ENCODE measurements at places on chromosomes 2 and 18. TPM values are rescaled to one million over a fixed set of nuclear protein-coding genes. Genes with fewer than 3 reads are reported as not detected.

- no peak for DNase-seq
These were observed 57.5 kb downstream of the DTNA start for GRCh38 chr18:34767601-34768027.

DNA sequence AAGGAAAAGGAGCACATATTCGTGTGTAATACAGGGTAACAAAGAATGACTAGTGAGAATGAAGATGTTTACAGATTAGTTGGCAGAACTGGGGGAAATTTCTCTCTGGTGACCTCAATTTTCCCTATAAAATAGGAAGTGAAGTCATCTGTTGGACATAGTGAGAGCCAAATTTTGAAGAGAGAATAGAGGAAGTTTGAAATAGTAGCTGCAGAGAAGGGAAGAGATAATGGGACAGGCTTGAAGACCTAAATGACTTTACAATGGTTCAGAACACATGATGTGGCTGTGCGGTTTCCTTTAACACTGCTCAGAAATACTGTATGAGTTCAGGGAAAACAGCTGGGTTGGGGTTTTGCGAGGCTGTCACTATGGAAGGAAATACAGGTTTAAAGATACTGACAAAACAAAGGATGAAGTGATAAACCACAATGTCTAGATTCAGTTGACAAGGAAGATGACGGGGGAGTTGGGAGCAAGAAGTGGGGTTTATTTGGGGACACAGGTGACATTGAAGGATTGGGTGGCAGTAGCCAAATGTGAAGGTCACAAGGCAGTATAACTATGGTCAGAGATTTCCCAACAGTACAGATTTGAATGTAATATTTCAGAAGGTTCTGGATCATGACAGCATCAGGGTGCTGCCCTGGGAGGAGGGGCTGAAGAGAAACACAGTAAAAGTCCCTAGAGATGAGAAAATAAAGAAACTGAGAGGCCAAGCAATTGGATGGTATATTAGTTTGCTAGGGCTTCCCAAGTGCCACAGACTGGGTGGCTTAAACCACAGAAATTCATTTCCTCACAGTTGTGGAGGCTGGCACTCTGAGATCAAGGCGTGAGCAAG is 82.6 kb upstream of the TANK start:
- no peak for DNase-seq

GRCh38 chr2:54979321-54980044 is 70.8 kb downstream of the RTN4 start:
- no peak for DNase-seq

DNA sequence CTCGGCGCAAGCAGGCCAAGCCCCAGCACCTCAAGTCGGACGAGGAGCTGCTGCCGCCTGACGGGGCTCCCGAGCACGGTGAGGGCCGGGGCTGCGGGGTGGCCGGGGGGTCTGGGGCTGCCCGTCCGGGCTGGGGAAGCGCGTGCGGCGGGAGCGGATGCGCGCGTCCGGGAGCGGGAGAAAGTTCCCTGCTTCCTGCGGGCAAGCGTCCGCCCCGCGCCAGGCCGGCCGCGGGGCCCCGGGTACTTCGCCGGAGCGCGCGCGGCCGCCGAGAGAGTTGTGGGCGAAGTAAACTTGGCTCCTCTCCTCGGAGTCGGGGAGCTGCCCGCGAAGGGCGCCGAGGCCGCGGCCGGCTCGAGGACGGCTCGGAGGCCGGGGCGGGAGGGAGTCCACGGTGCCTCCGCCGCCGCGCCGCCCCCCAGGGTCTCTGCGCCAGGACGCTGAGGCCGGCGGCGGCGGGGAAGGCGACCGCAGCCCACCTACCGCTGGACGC is 707 bp downstream of the SALL3 start:
- no peak for DNase-seq

DNA sequence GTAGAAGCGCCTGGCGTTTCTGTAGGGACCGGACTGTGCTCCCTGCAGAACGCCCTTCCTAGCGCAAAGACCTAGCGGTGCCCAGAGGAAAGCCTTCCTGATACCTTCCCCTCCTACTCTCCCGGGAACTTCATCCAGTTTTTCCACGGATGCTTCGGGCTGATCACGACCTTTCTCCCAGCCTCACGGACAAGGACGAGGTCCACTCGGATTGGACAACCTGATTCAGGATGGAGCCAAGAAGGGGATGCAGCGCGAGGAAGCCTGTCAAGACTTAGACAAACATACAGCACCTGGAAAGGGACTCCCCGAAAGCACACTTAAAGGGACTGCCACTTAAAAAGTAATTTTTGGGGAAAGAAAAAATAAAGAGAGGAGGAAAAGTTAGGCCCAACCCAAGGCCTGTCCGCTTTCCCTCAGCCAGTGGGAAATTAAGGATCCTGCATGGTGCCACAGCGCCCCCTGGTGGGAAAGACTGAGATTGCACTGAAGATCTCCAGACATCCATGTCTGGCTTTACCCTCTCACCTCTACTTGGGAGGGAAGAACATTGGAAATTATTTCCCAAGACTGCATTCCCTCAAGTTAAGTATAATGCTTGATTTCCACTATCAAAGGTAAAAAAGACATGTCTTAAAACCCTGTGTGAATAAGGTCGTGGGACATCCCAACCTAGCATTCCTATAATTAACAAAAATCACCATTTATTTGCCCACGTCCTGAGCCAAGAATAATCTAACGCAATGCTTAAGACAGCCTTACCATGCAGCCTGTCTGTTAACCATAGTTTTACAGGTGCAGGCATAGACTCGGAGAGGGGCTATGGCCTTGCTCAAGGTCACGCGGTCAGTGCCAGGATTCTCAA is 13.4 kb upstream of the COPS8 start:
- DNase-seq = peak; percentile 95

GRCh38 chr2:73703675-73704074 is 33.5 kb downstream of the TPRKB start:
- no peak for DNase-seq

DNA sequence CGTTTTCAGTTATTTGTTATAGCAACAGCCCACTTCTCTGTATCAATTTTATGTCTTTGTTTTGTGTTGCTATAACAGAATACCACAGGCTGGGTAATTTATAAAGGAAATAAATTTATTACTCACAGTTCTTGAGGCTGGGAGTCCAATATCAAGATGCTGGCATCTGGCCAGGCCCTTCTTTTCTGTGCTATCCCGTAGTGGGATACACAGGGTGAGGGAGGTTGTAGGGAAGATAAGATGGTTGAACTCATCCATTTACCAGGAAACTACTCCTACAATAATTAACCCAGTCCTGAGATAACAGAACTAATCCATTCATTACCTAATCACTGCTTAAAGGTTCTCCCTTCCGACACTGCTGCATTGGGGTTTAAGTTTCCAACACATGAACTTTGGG is 220.7 kb downstream of the TPGS2 start:
- DNase-seq = no peak

- DNase-seq = no peak
These were observed 17.1 kb upstream of the SLC39A10 start for GRCh38 chr2:195639959-195640358.

DNA sequence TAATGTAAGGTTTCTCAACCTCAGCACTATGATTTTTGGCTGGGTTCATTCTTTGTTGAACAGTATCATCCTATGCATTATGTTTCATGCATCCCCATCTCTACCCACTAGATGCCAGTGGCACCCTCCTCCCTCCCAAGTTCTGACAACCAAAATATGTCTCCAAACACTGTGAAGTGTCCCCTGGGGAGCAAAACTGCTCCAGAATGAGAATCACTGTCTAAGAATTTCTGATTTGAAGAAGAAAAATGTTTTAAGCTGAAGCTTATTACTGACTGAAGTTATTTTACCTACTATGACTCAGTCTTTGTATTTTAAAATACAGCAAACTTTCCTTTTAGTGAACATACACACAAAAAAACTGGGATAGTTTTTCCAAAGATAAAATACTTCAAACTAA is 3.4 kb downstream of the THADA start:
- no peak for DNase-seq

DNA sequence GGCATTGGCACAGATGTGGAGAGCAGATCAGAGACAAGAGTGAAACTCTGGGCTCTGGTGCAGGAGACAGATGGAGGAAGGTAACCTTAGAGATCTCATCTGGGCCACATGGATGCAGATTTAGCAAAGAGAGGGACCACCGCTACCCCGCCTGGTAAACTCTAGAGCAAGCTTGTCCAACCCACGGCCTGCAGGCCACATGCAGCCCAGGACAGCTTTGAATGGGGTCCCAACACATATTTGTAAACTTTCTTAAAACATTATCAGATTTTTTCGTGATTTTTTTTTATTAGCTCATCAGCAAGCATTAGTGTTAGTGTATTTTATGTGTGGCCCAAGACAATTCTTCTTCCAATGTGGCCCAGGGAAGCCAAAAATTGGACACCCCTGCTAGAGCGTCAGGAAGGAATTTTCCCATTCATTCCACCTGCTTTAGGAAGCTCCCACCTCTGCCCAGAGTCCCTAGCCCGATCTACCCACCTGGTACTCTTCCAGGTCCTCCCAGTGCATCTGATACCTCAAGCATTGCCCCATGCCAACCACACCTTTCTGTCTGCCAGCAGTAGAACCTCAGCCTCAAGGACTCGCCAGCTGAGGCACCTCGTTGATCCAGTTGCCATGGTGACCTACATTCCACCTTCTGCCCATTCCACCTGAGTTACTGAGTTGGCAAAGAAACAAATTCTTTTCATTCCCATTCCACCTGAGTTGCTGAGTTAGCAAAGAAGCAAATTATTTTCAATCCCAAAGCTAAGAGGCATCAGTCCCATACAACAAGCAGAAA is at the start of gene CIB4:
CIB4 (minus strand) TSS at position 586 of the 784 bp plus-strand sequence; CDS start at position 534, 52 bp downstream.
- peak; percentile 53 for DNase-seq

- DNase-seq = no peak
These were observed 100.4 kb upstream of the FZD5 start for GRCh38 chr2:207869784-207870778.

DNA sequence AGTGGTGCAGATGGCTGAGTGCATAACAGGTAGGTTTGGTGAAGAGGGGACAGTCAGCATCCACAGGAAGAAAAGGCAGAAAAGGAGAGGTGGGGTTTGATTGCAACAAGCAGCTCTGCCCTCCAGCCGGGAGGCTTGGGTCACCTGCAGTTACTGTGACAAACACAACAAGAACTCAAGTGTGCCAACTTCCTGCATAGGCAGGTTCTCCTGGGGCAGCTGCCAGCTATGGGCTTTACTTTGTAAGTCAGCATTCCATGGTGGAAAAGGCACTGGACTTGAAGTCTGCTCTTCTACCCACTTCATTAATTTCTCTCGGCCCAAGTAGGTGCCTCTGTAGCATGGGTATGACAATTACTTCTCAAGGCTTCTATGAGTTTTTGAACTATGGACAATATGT is 98.9 kb downstream of the MYT1L start:
- DNase-seq = no peak

- no peak for DNase-seq
These were observed 8.1 kb downstream of the ASIC4 start for GRCh38 chr2:219522111-219523030.

- DNase-seq = no peak
These were observed 278.4 kb downstream of the PRKCE start for GRCh38 chr2:45929674-45930395.

DNA sequence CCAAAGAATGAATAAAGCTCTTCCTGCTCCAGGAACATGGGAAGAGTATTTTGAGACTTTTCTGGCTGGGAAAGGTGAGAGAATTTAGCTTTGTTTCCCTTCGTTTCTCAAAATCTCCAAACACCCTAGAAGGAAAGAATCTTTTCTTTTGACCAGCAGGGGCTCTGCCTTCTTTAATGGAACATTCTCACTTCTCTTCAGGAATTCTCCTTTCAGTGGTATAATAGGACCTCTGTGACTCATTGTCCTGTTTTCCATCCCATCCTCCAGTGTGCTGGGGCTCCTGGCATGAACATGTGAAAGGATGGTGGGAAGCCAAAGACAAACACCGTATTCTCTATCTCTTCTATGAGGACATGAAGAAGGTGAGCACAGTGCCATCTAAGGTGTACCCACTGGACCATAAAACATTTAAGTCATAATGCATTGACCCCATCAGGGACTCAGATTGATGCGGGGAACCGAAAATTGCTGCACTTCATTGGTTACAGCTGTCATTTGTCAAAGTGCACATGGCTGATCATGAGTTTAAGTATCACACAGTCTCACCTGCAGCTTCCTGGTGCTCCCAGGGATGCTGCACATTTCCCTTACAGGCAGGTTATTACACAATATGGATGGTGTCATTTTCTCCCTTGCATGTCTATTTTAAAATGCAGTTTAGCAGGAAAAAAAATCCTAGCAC is 5.5 kb downstream of the SULT1C4 start:
- DNase-seq = no peak

DNA sequence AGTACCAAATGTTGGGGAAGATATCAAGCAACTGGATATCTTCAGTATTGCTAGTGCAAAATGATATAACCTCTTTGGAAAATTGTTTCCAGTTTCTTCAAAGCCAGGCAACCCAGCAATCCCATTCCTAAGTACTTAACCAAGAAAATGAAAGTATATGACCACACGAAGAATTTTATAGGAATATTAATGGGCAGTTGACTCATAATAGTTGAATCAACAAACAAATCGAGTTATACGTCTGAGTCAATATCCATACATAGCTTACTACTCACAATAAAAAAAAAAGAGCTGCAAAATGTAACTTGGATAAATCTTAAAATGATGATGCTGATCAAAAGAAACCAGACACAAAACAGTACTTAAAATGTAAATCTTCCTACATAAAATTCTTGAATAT is 810.4 kb downstream of the METTL4 start:
- no peak for DNase-seq

DNA sequence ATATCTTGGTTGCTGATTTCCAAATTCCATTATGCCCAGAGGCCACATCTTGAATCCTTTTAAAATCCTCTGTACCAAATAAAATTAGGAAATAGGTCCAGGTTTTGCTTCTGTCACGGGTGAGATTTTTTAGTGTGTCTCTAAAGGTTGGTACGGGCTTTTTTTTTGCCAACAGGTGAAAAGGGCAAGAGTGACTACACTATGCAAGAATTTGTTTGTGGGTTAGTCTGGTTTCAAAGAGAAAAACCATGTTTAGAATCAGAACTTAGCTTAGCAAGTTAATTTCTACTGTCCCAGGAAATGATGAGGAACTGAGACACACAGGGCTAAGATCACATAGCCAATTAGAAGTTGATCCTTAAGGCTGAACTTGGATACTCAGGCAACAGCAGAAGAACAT is 41.7 kb downstream of the POLR1A start:
- no peak for DNase-seq

GRCh38 chr2:138432971-138433370 is 68.6 kb upstream of the SPOPL start:
- no peak for DNase-seq

DNA sequence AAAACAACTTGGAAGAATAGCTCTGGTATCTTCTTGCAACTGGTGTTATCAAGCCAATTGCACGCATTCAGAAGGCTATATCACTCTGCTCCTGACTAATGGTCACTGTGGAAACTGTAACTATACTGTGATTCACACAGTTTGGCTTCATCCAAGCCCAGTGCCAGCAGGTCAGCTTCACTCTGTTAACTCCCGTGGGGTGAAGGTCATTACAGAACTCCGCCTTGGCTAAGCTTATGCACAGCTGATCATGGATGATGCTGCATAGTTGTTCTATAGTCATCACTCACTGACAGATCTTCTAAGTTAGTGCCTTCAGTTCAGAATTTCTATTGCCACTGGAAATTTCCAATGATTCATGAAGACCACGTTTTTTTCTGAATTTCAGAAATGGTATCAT is 497.2 kb upstream of the NETO1 start:
- DNase-seq = no peak

- no peak for DNase-seq
These were observed 706.8 kb downstream of the SLC4A3 start for GRCh38 chr2:220334210-220334609.

GRCh38 chr18:74682141-74682990 is 84.7 kb downstream of the ZNF407 start:
- no peak for DNase-seq

PTPN18 gene
- total RNA-seq = 21.1 TPM

GPR148 gene
- total RNA-seq = not detected

CCT4 gene
- total RNA-seq = 74.7 TPM

MATN3 gene
- total RNA-seq = 0.11 TPM

ATP6V1B1 gene
- 72.5 TPM for total RNA-seq

Data from lower leg skin (tissue), 4 donors.